ENCODE measurements at places on chromosomes 12 and 14.

- DNase-seq: no peak
These were observed 239.7 kb downstream of the BCAT1 start for GRCh38 chr12:24709216-24709615.

DNA sequence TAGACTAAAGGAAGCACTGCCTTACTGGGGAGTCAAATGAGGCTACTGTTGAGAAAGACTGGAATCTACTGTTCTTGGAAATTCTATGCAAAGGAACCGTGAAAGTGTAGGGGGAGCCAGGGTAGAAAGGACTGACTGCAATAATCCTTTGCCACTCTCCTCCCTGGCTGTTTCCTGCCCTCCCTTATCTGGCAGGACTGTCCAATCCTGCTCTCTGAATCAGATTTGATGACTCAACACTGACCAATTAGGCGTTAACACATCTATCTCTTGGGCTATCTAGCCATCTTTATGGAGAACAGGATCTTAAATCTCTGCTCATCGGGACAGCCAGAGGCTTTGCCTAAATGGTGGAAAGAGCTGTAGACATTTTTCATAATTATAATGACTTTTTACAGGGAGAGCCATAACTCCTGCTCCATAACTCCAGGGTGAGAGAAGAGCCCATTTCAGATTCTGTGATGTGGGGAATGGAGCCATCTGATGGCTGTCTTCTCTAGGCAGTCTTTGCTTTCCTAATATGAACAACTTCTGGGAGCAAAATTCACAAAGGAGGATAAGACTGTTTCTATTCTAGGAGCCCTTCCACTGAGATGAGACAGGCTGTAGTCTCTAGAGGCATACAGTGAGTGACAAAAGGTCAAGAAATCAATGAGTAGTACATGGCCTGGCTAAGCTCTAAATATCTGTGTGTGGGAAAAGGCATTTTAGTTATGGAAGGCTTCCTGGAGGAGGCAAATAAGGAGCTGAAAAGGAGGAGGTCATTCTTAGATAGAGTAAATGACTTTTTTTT lies 68.9 kb upstream of the CISTR start:
- no peak for DNase-seq

DNA sequence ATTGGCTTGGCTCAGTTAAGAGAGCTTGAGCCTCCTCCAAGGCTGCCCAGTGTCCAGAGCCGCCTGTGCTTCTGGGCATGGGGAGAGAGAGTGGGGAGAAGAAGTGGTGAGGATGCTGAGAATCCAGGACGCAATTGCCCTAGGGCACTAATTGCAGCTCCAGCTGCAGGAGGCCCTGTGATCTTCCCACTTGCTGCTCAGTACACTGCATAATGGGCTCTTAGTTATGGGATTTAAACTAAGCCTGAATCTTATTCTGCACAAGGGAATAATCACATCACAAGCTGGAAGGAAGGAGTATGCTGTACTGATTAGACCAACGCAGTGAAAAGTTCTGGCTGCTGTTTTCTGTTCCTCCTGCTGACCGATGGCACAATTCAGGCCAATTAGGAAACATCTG lies 101.0 kb upstream of the PRMT8 start:
- DNase-seq: no peak

- no peak for DNase-seq
These were observed 21.2 kb upstream of the WSB2 start for GRCh38 chr12:118082161-118082560.

GRCh38 chr12:24615967-24616411 lies 332.9 kb downstream of the BCAT1 start:
- no peak for DNase-seq

DNA sequence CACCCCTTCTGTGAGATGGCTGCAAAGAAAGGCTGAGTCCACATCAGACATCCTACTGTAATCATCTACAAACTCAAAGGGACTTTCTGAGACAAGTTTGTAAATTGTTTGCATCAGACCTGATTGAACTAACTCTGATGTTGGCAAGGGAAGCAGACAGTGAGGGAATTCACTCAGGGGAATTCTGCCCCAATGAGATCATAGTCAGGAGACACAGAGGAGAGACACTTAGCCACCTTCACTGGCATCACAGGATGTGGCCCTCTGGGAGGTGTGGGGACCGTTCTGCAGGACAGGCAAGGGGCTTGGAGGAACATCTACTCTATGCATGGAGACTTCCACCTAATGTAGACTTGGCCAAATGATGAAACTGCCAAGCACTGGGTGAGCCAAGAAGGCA lies 70.7 kb upstream of the DDX11 start:
- DNase-seq: no peak
